ENCODE measurements at places on chromosomes 7 and 10.
A peak's percentile ranks its signal among the peaks of the same experiment; 100 is the strongest.

DNA sequence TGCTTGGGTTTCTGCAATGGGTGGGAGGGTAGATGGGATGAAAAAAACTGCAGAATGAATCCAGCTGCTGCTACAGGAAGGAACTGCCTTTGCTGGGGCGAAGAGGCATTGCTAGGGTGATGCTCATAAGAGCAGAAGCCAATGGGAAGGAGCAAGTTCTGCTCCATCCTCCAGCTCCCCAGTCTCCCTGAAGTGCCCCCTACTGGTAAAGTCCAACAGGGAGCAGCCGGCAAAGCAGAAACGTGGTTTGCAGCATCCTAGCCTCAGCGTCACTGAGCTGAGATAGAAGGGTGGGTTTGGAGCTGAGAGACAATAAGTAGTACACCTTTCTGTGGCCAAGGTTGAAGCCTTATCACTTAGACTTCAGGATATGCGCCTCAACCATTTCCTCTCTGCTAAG is 220.5 kb downstream of the CCSER2 start:
- peak; percentile 18 for DNase-seq

DNA sequence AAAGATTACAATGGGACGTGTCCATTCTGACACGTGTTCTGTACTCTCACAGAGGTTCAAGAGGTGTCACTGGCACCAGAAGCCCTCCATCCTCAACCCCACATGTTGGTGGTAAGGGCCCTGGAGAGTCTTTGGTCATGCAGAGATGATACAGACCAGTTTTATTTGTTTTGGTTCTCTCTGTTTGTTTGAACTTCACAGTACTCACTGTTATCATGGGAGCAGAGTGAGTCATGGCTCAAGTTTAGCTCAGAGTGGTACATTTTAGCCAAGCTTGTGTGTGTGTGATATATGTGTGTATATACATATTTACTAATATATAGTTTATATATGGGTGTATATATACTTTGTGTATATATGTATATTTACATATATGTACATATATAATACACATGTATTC is 935.6 kb downstream of the GRID1 start:
- DNase-seq = no peak

DNA sequence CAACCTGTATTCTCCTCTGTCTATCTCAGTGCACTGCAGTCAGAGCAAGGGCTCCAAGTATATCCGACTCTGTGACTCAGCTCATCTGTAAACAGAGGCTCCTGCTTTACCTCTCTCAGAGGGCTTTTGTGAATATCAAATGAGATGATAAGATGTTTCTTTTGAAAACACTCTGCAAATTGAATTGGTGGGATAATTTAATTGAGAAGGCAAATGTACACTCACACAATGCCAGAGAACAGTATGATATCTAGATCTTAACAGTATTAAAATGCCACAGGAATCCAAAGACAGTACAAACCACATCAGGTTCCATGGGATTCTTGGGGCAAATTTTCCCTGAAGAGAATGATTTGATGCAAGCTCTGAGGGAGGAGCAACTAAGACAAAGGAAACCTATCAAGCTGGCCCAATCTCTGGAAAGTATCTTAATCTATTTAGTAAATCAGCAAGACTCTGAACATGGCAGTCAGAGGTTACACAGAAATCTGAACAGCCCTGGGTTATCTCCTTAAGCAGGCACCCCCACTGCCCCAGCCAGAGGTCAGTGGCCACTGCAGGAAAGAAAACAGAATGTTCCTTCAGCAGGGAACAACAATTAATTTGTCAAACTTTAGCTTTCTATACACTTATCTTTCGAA is 45.9 kb downstream of the DOCK4 start:
- DNase-seq = peak; percentile 49

GRCh38 chr10:71424496-71425194 is 27.9 kb downstream of the CDH23 start:
- no peak for DNase-seq

GRCh38 chr10:98659951-98660350 is 213.2 kb upstream of the HPS1 start:
- no peak for DNase-seq

DNA sequence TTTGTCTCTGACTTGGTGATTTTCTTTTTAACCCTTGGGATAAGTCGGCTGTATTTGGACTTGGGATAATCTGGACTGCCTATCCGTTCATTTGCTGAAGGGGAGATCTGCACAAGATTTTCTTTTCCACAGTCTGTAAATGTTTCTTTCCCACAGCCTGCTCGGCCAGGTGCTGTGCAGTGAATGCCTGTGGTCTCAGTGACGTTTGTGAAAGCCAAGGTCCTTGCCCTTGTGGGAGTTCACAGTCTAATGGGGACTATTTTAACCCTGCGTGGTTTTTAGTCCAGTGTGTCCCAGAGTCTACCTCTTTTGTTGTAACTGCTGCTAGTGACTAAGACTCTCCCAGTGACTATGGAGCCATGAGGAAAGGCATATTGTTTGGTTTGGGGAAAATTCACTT is 8.9 kb downstream of the PNLIP start:
- DNase-seq = no peak

GRCh38 chr10:72007246-72007892 is 43.2 kb downstream of the CHST3 start:
- DNase-seq = no peak

- DNase-seq = peak; percentile 24
These were observed 84.5 kb upstream of the WNT16 start for GRCh38 chr7:121244120-121244870.

DNA sequence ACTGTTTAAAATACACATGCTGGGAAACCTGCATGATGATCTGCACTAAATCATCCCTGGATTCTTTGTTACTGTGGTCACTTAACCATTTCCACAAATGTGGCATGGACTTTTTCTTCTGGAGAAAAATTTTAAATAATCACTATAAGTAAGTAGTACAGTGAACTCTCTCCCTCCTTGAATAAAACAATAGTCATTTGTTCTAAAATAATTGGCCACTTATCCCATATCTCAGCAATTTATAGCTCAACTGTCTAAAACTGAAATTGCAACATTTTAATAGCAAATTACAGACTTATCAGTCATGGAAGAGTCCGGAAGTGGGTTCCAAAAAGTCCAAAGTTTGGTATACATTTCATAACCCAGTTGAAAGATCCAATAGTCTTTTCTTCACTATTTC is 90.9 kb downstream of the MTERF1 start:
- DNase-seq = no peak

DNA sequence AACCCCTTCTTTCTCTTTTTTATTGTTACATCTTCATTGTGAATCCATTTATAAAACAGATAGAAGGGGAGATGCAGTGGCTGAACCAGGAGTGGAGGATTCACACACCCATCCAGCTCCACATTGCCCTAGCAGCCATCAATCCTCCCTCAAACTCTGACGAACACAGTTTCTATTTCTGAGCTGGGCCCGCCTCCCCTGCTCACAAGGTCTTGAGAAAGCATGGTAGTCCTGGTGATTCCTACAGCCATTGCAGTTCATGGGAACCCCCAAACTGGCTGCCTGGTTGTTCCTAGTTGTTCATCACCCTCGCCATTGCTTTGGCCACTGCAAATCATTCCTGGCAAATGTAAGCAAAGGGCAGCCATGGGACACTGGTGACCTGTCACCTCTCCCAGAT is 258.5 kb upstream of the AOAH start:
- DNase-seq = no peak

DNA sequence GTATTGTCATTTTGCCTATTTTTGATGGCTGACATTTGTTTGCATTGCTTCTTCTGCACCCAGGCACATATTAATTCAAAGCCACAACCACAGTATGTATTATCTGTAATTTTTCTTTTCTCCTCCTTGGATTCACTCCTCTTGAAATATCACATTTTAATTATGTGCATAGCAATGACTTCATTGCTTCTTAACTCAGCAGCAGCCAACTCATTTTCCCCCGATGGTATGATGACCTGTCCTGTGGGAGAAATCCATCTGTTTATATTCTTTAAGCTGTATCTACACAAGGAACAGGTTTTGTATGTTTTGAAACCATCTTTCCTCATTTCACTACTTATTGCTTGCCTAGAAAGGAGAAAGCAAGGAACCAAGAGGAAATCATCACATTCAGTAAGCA is 588.8 kb downstream of the INHBA start:
- no peak for DNase-seq

DNA sequence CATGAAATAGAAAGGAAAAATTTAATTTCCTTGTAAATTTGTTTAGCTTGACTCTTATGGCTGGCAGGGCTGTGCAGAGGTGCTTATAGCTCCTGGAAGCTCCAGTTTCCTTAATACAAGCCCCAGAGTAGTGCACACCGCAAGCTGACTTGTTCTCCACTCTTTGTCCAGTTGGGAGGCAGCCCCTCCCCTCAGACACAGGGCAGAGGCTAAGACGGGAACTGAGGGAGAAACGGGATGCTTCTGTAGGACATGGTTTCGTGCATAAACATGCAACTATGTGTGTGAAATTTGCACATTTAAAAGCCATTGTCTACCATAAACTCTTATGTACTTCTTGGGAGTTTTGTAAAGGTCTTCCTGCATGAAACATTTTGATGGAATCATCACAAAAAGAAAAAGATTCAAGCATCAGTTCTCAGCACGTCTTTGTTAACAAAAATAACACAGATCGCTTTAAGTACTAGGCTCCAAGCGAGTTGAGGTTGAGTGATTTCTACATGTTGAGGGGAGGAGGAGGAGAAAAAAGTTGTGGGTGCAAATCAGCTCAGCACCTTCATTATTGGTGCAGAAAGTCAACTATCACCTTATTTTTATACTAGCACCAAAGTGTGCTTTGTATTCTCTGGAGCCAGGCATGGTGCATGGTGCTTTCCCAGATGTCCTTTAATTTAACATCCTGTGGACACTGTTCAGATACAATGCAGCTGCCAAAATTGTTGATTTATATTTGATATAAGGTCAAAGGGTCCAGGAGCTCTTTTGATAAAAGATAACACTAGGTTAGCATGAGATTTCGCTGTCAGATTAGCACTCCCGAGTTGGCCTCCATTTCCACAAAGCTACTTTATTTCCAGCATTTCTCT is 124.5 kb downstream of the CHN2 start:
- no peak for DNase-seq

DNA sequence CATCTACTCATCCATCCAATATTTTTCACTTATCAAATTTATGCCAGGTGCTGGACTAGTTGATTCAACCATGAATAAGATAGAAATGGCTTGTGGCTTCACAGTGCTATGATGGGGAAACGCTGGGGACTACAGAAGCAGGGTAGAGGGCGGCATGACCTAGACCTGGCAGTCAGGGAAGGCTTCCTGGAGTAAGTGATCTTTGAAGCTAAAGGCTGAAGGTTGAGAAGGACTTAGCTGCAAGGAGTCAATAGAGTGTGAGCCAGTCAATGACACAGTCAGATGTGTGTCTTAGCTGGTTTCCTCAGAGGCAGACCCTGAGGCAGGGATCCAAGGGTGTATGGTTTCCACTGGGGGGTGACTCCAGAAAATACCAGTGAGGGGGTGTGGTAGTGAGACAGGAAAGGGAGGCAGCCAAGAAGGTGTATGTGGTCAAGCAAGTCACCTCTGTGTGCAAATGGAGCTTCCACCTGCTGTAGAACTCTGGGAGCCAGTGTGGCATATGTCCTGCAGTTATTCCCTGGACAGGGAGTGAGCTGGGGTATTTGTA is 10.3 kb downstream of the PRF1 start:
- DNase-seq = no peak

GRCh38 chr7:95682913-95683312 is 86.6 kb upstream of the PDK4 start:
- no peak for DNase-seq

DNA sequence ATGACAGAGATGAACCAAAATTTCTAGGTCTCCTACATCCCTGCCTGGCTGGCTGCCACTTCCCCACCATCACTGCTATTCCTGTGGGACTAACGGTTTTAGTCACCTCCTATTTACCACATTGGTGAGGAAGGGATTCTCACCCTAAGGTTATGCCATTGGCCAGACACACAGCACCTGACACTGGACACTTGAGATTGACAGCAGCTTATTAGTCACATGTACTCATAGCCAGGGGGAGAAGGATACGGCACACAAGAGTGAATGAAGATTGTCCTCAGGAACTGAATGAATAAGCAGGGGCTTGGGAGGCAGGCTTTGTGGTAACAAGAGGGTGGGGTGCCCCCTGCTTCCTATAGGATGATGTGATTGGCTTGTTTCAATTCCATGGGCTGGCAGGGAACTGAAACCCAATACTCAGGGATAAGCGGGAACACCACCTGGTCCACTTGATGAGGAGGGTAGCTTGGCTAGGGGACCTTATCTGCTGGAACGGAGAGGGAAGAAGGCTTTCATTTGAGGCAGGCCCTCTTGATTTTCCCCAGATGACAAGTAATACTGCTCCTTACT is 99.0 kb downstream of the SPAG6 start:
- no peak for DNase-seq

- no peak for DNase-seq
These were observed 9.1 kb upstream of the CXCL12 start for GRCh38 chr10:44393834-44394547.

- peak; percentile 60 for DNase-seq
These were observed 154.0 kb downstream of the CCDC3 start for GRCh38 chr10:12847361-12847975.

- DNase-seq = no peak
These were observed 21.4 kb upstream of the UNC5B start for GRCh38 chr10:71191019-71191418.

DNA sequence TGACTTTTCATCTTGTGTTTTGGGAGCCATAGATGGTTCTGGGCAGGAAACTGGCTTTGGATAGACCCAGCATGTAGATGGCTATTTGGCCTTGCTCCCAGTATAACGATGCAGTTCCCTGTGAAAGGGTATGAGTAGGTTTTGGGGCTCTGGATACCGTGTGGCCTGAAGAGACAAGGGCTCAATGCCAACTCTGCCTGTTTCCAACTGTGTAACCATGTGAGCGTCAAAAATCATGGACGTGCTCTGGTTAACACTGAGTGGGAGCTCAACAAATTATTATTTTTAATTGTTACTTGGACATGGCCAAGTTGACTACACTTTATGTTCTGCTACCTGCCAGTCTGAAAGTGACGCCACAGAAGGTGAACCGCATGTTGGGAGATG is 41.8 kb downstream of the EGFR start:
- no peak for DNase-seq

GRCh38 chr7:158042156-158042880 is 545.3 kb downstream of the PTPRN2 start:
- no peak for DNase-seq

- no peak for DNase-seq
These were observed 398.8 kb upstream of the NFE2L3 start for GRCh38 chr7:25752967-25753791.

- no peak for DNase-seq
These were observed 68.4 kb downstream of the CDHR3 start for GRCh38 chr7:106031300-106032035.

GRCh38 chr10:68559841-68560185 is 324 bp upstream of the TET1 start:
- no peak for DNase-seq

GRCh38 chr7:37709631-37710509 is 26.3 kb downstream of the GPR141 start:
- no peak for DNase-seq
